ENCODE measurements at places on chromosomes 2 and 18.

GRCh38 chr2:2166881-2167280 lies 164.2 kb downstream of the MYT1L start:
- no peak for DNase-seq

DNA sequence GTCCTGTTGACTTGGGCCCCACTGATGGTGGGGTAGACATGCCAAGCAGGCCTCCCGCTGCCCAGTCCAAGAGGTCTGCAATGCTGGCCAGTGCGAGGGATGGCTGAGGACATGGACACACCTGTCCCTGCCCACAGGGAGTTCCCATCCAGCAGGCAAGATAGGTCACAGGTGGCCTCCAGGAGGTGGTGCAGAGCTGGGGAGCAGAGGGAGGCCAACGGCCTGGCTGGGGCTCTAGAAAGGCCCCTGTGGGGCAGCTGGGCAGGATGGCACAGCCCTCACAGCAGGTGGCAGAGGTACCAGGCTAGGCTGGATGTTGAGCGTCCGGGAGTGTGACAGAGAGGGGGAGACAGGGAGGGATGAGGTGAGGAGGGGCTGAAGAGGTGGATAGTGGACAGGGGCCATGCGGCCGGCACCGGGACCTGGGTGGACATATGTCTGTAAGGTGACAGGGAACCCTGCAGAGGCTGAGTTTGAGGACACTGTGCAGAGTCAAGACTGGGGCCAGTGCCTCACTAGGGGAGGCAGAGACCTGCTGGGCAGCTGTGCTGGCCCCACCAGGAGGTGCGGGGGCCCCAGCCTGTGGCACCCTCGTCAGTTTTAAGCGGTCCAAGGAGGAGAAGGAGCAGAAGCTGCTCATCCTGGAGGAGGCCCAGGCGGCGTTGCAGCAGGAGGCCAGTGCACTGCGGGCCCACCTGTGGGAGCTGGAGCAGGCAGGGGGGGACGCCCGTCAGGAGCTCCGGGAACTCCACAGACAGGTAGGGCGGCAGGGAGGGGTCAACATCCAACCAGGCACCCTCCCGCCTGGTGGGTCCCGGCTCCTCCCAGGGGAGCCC lies 34.3 kb upstream of the SNED1 start:
- DNase-seq: no peak

DNA sequence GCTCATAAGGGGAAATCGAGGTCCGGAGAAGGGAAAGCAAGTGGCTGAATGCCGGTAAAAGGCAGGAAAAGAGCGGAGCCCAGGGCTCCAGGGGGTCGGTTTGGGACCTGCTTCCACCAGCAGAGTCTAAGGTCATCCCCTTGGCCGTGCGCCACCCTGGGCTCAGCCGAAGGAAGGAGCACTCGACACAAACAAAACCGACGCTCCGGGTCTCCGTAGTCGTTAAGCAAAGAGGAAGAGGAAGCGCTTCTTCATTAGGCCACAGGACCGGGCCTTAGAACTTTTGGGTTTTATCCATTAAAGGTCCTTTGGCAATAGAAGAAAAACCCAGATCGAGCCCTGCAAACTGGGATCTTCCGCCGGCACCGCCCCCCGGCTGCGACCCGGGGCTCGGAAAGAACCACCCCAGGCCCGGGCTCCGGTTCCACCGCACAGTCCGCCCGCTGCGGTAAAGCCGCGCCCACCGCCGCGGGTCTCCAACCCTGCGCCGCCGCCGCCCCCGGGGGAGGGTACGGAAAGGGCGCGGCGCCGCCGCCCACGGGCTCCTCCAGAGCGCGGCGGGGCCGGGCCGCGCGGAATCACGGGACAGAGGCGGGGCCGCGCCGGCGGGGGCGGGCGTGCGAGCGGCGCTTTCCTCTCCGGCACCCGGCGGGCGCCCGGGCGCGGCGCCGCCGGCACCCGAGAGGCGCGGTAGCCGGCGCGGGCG lies at the start of gene TTL:
Gene TTL (plus strand): TSS at position 629 of the 706 bp plus-strand sequence. CDS start 189 bp downstream, outside the sequence.
- peak; percentile 52 for DNase-seq

DNA sequence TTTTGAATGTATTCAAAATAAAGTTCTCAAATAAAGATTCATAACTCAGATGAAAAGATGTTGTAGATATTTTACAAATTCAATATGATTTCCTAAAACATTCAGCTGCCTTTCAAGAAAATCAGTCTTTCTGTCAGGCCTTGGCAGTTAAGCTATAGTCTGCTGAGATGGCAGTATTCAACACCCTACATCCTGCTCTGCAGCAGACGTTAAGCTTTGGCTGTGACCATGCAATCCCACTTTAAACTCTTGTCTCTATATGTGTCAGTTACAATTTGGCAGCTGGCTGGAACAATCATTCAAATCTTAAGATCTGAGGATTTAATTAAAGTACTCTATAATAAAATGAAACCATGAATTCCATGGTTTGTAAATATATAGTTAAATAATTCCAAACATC lies 567.3 kb upstream of the ZNF804A start:
- DNase-seq: no peak

DNA sequence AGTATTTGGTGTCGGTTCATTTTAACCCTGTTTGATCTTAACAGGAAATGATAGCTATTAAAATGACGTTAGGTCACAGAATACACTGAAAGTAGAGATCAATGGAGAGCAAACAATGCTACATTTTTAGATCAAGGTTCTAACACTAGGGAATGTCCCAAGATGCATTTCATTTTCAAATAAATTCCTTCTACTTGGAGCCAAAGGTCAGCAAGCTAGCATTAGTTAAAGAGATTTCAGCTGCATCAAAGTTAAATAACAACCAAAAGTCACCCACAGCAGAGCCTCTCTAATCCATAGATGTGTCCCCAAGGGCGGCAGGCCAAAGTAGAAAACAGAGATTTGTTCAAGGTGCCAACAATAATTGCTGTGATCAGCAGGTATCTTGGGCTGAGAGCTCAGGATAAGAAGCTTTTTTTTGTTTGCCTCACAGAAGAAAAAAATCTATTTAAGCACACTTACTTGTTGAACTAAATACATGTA lies 1233.6 kb upstream of the TMEFF2 start:
- DNase-seq: no peak

DNA sequence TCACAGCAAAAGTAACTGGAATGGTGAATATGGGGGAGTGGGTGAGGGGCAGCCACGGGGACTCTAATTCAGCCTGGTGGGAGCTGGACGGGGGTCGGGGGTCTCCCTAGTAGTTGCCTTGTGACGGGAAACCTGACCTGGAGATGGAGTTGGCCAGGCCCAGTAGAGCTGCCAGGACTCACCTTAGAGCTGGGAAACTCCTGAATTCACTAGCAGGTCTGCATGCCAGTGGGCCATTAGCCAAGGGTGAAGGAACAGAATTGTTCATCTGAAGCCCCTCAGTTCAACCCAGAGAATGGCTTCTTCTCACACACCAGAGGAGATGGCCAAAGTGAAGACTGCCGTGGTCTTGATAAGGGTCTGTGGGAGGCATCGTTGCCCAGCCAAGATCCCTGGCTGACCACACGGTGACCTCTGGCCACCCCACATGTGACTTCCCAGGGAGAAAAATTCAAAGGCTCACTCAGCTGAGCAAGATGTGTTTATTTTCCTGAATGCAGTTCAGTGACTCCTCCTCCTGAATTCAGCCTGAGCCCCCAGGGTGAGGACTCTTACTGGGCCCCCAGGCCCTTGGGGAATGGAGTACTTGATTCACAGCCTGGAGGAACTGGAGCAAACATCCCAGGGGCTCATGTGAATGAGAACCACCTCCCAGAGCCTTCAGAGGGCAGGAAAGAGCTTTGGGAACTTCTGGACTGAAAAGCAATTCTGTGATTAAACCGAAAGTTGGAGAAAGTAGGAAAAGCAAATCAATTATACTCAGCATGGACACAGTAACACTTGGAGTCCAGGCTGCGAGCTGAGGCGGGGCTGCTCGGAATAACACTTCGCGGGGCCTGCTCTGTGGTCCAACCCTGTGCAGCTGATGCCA lies 25.2 kb downstream of the MOCOS start:
- DNase-seq: no peak

DNA sequence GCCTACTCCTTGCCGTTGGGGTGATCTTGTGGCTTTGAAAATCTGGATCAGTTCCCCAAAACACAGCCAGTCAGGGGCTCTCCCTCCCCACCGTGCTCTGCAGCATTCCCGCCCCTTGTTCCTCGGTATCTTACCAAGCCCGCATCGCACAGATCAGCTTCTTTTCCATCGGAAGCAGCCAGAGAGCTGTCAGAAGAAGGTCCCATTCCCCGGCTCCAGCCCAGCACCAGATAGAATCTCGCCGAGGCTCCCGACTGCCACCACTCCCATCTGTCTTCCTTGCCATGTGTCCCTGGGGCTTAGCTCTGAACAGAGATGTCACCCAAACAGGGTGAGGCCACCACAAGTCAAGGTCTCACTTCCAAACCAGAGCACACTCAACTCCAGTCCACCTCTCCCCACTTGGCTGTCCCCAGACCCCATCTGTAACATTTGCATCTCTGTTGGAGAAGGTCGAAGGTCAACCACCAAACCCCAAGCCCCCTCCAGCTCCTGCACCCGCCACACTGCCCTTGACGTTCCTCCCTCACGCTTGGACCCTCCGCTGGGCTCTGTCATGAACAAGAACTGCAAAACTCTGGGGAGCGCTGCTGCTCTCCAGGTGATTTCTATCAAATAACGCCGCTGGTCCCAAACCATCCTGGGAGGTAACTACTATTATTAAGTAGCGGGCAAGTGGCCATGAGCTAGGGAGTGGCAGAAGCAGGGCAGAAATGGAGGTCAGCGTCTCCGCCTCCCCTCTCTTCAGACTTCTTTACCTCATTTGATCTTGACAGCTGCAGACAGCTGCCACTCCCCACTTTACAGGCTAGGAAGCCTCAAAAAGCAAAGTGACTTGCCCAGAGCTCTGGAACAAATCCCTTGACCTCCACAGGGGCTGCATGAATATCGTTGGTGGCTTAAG lies 70.0 kb upstream of the TAF1B start:
- DNase-seq: no peak

DNA sequence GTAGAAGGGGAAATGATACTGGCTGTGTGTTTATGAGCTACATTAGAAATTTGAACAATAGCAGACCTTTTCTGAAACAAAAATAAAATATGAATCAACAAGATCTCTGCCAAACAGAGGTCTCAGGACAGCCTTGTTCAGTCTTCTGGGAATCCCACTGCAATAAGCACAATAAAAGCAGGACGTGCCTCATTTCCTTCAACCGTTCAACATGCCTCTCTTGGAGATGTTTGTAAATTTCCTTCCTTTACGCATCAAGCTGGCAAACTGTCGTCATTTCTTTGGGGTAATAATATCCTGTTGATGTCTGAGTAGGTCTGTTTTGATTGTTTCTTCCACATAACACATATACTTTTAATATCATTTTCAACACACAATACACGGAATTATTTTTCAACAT lies 77.2 kb downstream of the TCF4 start:
- no peak for DNase-seq

GRCh38 chr2:136319237-136319636 lies 201.3 kb upstream of the CXCR4 start:
- no peak for DNase-seq

GRCh38 chr2:215845839-215846586 lies 167.3 kb downstream of the MREG start:
- no peak for DNase-seq

DNA sequence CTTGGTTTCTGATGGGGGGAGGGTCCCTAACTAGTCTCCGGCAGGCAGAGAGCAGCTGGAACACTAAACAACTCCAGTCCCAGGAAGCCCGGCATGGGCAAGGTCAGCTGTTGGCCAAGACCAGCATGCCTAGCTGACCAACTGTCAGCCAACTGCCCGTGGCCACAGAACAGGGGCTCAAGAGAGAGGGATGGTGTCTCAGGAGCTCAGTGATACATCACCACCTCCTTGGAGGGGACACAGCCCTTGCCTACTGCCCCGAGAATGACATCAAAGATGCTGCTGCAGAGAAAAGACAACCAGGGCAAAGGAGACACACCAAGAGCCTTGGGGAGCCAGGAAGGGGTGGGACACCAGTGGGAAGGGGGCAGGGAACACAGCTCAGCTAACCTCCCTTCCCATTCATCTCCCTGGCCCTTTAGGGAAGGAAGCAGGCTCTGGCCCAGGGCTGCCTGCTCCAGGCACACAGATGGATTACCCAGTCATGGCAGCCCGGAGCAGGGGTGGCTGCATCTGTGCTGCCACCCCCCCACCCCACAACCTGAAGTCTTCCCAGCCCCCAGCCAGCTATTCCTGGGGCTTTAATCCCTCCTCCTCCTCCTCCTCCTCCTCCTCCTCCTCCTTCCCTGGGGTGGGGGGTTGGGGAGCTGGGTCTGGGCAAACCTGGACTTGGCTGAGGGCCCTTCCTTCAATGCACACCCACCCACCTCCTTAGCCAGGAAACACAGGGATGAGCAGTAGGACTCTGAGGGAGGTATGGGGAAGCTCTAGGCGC lies 1.9 kb downstream of the BIN1 start:
- DNase-seq: no peak

- no peak for DNase-seq
These were observed 39.8 kb downstream of the XRCC5 start for GRCh38 chr2:216148983-216149382.

- DNase-seq: no peak
These were observed 402.0 kb upstream of the MMADHC start for GRCh38 chr2:149989447-149990063.

GRCh38 chr2:62938126-62938525 lies 112.5 kb upstream of the OTX1 start:
- no peak for DNase-seq

DNA sequence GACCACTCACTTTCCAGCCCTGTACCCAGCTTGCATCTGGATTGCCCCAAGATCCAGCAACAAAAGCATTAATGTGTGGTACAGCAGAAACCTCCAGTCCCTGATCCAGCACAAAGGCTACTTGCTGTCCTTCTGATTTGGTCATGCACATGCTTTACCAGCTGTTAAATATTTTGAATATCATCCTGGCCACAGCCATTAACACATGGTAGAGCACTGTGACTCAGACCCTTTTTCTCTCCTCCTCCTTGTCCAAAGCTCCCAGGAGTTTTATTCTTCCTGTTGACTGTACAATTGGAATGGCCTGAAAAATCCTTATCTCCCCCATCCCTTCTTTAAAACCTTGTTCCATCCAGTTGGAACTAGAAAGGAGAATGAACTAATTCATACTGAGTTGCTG lies 419.7 kb upstream of the TNP1 start:
- no peak for DNase-seq

- no peak for DNase-seq
These were observed 76.6 kb upstream of the GRB14 start for GRCh38 chr2:164697688-164698461.

DNA sequence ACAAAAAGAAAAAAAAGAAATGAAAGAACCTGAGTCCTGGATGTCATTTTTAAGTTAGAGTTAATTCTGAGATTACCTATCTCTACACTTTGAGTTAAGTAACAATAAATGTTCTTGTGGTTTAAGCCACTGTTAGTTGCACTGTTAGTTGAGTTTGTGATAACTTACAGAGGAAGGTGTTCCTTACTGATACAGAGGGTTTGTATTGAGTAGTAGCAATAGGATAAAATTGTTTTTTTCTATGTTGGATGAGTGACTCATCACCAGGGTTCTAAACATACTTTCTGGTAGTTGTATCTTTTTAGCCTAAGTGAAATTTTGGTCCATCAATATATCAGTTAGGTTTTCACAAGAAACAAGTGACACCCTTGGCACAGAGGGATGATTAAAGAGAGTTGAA lies 4.0 kb upstream of the LCLAT1 start:
- no peak for DNase-seq

Measured in NCI-H510A (cell line).